ENCODE measurements at places on chromosomes 12 and 14. TPM values are rescaled to one million over a fixed set of nuclear protein-coding genes. Genes with fewer than 3 reads are reported as not detected.

RGS6 gene
- total RNA-seq = not detected

FLVCR2 gene
- 1.4 TPM for total RNA-seq

KCNJ8 gene
- total RNA-seq = 0.73 TPM

CACNA2D4 gene
- 0.34 TPM for total RNA-seq

OR10P1 gene
- not detected for total RNA-seq

HSP90AA1 gene
- 722 TPM for total RNA-seq

NAV3 gene
- 35.4 TPM for total RNA-seq

GLIPR1L1 gene
- not detected for total RNA-seq

CCDC38 gene
- total RNA-seq = not detected

IAPP gene
- not detected for total RNA-seq

CDKN3 gene
- 142 TPM for total RNA-seq

GNB3 gene
- total RNA-seq = 0.36 TPM

HSPA2 gene
- 27.6 TPM for total RNA-seq

SOX5 gene
- 21.0 TPM for total RNA-seq

CD69 gene
- not detected for total RNA-seq

PLEK2 gene
- total RNA-seq = 0.67 TPM

FGD4 gene
- 25.9 TPM for total RNA-seq

LAG3 gene
- total RNA-seq = 0.34 TPM

NUP37 gene
- total RNA-seq = 55.4 TPM

SLCO1A2 gene
- under 0.01 TPM for total RNA-seq

CEP128 gene
- total RNA-seq = 7.2 TPM

LRFN5 gene
- total RNA-seq = 0.33 TPM

ACSS3 gene
- 0.62 TPM for total RNA-seq

TAS2R10 gene
- 1.00 TPM for total RNA-seq

PRKD1 gene
- total RNA-seq = 17.7 TPM

DEGS2 gene
- not detected for total RNA-seq

STON2 gene
- 2.1 TPM for total RNA-seq

POTEM gene
- not detected for total RNA-seq

HOXC12 gene
- not detected for total RNA-seq

TNS2 gene
- total RNA-seq = 17.2 TPM

Measured in melanocyte of skin (primary cell).